Mammary epithelial cell (primary cell): ENCODE measurements at places on chromosomes 3 and 15. TPM values are rescaled to one million over a fixed set of nuclear protein-coding genes. Genes with fewer than 3 reads are reported as not detected.

DNA sequence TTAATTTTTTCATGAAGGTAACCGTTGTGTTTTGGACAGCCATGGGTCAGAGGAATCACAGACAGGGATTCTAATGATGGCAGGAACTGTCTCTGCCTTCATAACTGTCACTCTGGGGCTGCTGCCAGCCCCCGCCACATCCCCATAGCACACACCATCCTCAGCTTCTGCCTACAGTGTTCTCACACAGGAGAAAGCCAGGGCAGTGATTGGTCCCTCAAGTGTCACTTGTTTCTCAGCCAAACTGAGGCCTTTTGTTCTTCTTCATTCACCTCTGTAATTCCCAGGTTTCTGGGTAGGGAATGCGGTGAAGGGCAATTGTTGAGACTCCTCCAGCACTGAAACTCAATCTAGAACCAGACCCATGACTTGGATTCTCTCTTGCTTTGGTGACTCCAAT, 65.4 kb upstream of the C3orf80 start:
- DNase-seq = no peak

DNA sequence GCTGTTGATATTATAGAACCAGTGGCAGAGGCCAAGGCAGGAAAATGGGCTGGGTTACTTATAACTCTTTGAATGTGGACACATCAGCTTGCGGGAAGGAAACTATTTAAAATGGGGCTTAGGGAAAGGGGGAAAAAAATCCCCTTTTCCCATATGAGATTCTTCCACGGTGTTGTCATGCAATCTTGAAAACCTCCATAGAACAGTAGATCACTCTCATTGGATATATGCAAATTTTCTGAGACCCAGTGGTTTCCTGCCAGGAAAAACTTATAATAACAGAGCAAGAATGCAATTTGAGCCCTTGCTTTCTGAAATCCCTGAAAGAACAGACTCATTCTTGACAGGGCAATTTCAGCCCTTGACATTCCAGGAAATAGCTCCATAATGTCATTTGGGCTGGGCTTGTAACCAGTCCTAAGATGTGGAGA, 31.1 kb downstream of the TMEM212 start:
- peak; percentile 67 for DNase-seq

GRCh38 chr3:150000641-150001040, 29.9 kb upstream of the PFN2 start:
- no peak for DNase-seq

- DNase-seq = no peak
Measured at GRCh38 chr3:72129501-72130094, 344.6 kb upstream of the PROK2 start.

GRCh38 chr15:52234596-52235541, 43.7 kb upstream of the GNB5 start:
- DNase-seq = no peak

- no peak for DNase-seq
Measured at GRCh38 chr15:63243101-63243500, 34.3 kb upstream of the APH1B start.

DNA sequence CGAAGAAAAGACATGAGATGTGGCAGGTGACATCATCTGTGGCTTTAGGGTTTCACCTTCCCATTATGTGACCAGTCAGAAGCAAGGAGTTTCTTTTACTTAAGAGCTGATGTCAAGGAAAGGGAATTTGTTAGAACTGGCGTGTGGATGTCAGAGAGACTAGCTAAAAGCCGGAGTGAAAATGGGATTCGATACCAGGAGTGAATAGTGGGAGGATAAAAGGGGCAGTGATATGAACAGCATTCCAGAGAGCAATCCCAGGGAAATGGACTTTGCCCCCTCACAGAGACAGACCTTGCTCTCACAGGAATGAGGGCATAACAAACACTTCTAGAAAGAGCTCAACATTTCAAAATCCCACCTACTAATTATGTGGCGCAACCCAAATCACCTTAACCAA, 5.9 kb upstream of the FMN1 start:
- DNase-seq = no peak

TTLL13 gene
- 0.02 TPM for polyA plus RNA-seq

HDC gene
- not detected for polyA plus RNA-seq

CLEC3B gene
- 0.11 TPM for polyA plus RNA-seq

TNK2 gene
- polyA plus RNA-seq = 24.2 TPM

DNAH12 gene
- 0.02 TPM for polyA plus RNA-seq
